Activated CD4-positive, alpha-beta T cell treated with anti-CD3 and anti-CD28 coated beads, Interleukin-2, amount 10 ng/mL, durations not matched to agents 7 days and 5 days (primary cell): ENCODE measurements at places on chromosomes 7 and 10. TPM values are rescaled to one million over a fixed set of nuclear protein-coding genes. Genes with fewer than 3 reads are reported as not detected.

DNA sequence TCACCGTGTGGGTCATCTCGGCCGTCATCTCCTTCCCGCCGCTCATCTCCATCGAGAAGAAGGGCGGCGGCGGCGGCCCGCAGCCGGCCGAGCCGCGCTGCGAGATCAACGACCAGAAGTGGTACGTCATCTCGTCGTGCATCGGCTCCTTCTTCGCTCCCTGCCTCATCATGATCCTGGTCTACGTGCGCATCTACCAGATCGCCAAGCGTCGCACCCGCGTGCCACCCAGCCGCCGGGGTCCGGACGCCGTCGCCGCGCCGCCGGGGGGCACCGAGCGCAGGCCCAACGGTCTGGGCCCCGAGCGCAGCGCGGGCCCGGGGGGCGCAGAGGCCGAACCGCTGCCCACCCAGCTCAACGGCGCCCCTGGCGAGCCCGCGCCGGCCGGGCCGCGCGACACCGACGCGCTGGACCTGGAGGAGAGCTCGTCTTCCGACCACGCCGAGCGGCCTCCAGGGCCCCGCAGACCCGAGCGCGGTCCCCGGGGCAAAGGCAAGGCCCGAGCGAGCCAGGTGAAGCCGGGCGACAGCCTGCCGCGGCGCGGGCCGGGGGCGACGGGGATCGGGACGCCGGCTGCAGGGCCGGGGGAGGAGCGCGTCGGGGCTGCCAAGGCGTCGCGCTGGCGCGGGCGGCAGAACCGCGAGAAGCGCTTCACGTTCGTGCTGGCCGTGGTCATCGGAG lies 1.8 kb downstream of the ADRA2A start:
- DNase-seq, result no peak
- no peak overlapping the region for H3K27ac ChIP-seq
- H3K36me3 ChIP-seq, result peaks cover 3% of the 10 kb centered on the region
- no peak overlapping the region for H3K4me3 ChIP-seq

DNA sequence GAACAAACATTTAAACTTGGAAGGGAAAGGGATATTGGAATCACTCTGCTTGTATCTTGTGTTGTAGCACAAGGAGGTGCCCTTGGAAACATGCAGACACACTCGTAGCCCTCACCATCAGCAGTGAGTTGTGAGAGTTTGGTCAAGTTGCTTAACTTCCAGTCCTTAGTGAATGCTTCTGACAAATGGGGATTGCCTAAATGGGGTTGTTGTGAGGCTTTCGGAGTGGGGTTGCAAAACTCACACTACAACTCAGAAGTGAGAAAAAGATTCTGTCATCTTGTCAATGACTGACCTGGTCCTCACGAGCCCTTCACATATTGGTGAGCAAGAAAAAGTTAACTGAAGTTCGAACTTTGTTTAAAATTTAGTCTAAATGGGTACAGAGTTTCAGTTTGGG lies 29.0 kb upstream of the GSDME start:
- H3K27me3 ChIP-seq, result no peaks in the 10 kb centered on the region
- H3K4me3 ChIP-seq, result no peak overlapping the region
- no peaks in the 10 kb centered on the region for H3K4me1 ChIP-seq
- peaks cover 11% of the 10 kb centered on the region for H3K36me3 ChIP-seq
- H3K27ac ChIP-seq, result no peak overlapping the region
- no peak for DNase-seq

GRCh38 chr10:100507357-100507732 lies 12.3 kb downstream of the SEC31B start:
- H3K27me3 ChIP-seq, result no peaks in the 10 kb centered on the region
- H3K36me3 ChIP-seq, result peaks cover 60% of the 10 kb centered on the region
- no peak for DNase-seq
- peak overlapping the region; percentile 78 for H3K4me3 ChIP-seq
- peak overlapping the region; percentile 93 for H3K27ac ChIP-seq
- peaks cover 97% of the 10 kb centered on the region for H3K4me1 ChIP-seq

GRCh38 chr7:135712796-135713195 lies 15.2 kb downstream of the SLC13A4 start:
- no peaks in the 10 kb centered on the region for H3K36me3 ChIP-seq
- H3K27me3 ChIP-seq, result no peaks in the 10 kb centered on the region
- H3K4me3 ChIP-seq, result no peak overlapping the region
- no peak for DNase-seq

- H3K27me3 ChIP-seq, result no peaks in the 10 kb centered on the region
- H3K27ac ChIP-seq, result no peak overlapping the region
- no peaks in the 10 kb centered on the region for H3K36me3 ChIP-seq
These were observed 137.7 kb downstream of the DKK1 start for GRCh38 chr10:52451817-52452216.

SPDYE2 gene
- 0.15 TPM for total RNA-seq
